WERI-Rb-1 (cell line): ENCODE measurements at places on chromosomes 1 and 21.

GRCh38 chr1:228455715-228456114 lies 31.5 kb upstream of the RNF187 start:
- no peak for DNase-seq

GRCh38 chr21:35976481-35976880 lies 83.8 kb downstream of the SETD4 start:
- DNase-seq: no peak

GRCh38 chr1:225937048-225937968 lies 3.7 kb downstream of the LEFTY2 start:
- no peak for DNase-seq

GRCh38 chr1:236819856-236820255 lies 24.8 kb downstream of the MTR start:
- no peak for DNase-seq

DNA sequence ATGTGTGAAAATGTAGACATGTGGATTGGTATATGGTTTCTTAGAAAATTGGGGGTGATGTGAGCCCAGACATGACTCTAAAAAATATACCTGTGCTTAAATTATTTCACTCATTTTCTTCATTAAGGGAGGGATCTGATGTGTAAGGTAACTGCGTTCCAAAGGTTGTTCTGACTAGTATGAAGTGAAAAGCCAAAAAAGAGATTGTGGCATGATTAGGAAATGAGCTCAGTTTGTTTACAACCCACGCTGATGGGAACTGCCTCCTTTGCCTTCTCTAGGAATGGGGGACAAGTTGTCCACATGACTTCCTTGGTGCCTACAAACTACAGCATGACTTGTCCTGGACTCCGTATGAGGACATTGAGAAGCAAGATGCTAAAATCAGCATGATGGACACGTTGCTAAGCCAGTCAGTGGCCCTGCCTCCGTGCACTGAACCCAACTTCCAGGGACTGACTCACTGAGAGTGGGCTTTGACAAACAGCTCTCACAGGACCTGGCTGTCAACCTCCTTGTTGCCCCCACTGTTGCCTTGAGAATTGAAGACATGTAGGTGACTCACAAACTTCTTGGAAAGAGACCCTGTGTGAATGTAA lies 8.0 kb downstream of the C1orf50 start:
- DNase-seq: no peak

DNA sequence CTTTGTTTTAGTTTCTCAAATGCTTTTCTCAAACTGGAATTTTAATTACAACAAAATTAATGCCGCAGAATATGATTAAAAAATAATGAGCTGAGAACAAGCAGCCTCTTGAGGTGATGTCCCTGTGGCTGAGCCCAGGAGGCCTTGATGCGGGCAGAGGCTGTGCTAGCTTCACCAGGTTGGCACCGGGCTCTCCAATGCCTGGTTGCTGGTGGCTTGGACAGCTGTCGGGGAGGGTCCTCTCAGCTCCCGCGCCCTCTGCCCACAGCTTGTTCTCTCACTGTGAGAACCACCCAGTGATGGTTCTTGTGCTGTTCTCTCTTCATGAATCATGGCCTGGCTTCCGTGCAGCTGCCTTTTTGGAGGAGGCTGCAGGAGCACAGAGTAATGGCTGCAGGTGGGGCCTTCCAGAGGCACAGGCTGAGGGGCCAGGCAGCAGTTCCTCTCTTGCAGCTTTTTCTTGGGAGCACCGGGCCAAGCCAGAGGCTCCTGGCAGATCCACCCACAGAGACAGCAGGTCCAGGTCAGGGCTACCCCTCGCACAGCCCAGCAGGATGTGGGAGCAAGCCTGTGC lies 156.3 kb downstream of the PCBP3 start:
- no peak for DNase-seq

DNA sequence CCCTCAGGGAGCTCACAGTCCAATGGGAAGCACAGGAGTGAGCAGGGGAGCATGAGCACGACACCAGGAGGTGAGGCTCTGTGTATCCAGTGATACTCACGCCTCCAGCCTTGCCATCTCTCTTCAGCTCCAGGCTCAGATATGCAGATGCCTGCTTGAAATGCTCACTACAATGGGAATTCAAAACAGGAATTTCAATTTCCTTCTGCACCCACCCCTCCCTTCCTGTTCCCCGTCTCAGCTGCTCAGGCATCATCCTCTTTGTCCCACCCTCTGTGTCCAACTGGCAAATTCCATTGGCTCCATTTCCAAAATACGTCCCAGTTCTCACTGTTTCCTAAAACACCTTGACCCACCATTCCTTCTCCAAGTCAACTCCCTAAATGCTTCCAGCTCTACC lies 58.9 kb downstream of the FBXO2 start:
- DNase-seq: no peak

- no peak for DNase-seq
Observed at GRCh38 chr1:45337630-45338325, 2.2 kb upstream of the TOE1 start.

DNA sequence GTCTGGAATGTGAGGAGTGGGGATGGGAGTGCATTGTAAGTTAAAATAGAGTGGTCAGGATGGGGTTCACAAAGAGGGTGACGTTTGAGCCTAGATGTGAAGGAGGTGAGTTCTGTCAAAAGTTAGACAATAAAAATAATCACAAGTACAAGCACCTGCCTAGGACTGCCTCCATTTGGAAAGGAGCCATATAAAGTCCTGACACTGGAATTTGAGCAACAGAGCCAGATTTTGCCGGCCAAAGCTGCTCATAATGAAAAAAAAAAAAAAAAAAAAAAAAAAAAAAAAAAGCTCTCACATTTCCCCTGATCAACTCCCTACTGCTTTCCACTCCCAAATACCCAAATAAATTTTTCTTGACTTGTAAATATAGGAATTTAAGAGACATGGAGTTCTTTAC lies 4.1 kb downstream of the PALMD start:
- DNase-seq: no peak

GRCh38 chr21:45011911-45012661 lies 62.3 kb upstream of the ADARB1 start:
- DNase-seq: peak; percentile 100

DNA sequence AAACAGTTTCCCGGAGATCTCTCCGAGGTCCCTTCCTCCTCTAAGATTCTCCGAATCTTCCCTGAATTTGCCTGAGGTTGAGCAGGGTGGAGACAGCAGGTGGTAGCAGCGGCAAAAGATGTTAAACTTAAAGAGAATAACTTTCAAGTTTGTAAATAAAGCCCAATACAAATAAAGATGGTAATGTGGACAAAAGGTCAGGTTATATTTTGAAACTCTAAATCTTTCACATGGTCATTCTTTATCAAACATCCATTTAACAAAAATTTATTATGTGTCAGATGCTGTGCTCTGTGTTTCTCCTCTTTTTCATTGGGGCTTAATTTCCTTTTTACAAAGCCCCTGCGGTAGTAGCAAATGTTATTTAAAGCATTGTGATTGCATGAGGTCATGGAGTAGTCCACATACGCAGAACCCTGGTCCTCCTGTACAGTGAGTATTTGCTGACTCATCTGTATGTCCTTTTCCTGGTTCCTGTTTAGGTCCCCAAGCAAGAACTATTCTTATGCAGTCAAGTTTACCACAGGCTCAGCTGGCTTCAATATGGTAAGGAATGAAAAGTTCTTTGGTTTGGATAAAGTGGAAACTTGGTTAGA lies 119.2 kb downstream of the ITSN1 start:
- DNase-seq: peak; percentile 19

- DNase-seq: peak; percentile 58
Observed at GRCh38 chr1:206911064-206911663, 10.6 kb downstream of the FCMR start.

DNA sequence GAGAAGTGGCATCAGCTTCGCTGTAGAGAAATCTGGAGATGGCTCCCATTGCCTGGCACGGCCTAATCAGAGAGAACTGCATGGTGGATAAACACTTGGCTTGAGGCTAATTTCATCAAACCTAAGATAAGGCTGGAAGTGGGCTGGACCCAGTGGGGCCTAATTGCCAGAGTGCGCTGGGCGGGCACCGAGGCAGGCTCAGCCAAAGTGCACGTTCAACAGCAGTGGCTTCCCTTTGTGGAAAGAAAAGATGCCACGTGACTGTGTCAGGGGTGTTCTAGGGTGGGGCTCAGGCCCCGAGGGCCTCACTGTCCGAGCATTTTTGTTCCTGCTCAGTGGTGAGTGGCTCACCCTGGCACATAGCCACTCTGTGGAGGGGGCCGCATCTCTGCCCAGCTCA lies 5.8 kb downstream of the PLCH2 start:
- no peak for DNase-seq

GRCh38 chr1:182823220-182823619 lies 15.9 kb upstream of the DHX9 start:
- DNase-seq: no peak

GRCh38 chr1:192809307-192810252 lies 741 bp downstream of the RGS2 start:
- DNase-seq: peak; percentile 11

DNA sequence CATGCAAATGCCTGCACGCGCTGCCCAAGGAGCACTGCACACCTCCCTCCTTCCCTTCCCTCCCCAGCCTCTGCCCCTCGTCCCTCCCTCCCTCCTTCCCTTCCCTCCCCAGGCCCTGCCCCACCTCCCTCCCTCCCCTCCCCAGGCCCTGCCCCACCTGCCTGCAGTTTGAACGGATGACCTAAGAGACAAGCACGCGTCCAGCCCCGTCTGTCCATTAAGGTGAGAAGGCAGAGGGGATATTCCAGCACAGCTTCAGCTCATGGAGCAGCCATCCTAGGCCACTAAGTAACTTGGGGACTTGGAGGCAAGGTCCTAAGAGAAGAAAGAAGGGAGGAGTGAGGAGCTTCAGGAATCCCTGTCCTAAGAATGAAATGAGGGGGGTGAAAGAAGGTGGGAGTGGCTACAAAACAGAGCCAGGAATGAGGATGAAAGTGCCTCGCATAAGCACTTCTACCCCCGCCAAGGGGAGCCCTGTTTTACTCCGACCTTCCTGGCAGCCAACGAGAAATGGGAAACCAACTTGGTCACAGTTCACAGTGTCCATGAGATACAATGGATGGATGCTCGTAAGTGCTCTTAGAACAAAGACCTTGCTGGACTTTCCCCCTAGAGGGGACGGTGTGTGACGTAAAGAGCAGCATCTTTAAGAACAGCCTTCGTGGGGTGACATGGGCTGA lies 21.3 kb upstream of the EFHD2 start:
- no peak for DNase-seq

GRCh38 chr1:7363450-7363849 lies 407.6 kb upstream of the VAMP3 start:
- DNase-seq: no peak

DNA sequence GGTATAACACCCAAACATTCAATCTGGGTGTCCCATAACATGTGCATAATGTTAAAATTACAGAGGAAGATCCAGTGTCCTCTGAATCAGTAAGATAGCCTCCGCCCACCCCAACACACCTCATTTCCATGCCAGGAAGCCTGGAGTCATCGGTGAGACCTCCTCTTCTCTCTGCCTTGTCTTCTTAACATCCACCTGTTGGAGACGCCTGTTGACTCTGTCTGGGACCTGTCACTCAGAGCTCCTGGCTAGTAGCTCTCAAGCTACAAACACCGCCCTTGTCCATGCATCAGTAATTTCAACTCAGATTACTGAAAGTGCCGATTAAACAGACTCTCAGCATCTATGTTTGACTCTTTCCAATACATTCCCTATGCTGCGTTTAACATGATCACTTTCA lies 27.4 kb downstream of the KCNJ15 start:
- no peak for DNase-seq

DNA sequence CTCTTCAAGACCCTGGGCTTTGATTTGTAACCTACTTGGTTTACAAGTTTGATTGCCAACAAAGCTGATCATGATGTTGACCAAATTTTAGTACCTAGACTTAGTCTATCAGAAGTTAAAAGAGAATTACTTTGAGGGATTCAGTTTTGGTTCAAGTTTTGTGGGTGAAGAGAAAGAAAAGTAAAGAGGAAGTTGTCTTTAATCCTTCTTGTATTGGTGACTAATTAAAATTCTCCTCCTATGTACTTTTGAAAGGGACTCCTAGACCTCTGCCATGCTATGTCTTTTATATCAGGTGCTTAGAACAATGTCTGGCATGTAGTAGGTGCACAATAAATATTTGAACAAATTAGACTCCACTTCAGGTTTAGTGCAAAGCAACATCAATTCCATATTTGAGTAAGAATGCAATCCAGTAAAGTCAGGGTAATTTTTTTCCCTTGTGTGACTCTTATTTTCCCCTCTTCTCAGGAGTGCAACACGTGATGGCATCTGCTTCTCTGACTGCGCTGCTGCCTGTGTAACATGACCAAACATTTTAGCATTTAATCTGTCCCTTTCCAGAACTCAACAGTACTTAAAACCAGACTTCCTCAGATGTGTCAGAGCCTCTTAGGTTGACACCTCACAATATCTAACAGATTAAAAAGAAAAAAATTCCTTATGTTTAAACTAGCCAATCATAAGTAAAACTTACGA lies 41.1 kb upstream of the KCNQ4 start:
- DNase-seq: no peak

- no peak for DNase-seq
Observed at GRCh38 chr1:41806472-41807155, 112.1 kb downstream of the HIVEP3 start.

DNA sequence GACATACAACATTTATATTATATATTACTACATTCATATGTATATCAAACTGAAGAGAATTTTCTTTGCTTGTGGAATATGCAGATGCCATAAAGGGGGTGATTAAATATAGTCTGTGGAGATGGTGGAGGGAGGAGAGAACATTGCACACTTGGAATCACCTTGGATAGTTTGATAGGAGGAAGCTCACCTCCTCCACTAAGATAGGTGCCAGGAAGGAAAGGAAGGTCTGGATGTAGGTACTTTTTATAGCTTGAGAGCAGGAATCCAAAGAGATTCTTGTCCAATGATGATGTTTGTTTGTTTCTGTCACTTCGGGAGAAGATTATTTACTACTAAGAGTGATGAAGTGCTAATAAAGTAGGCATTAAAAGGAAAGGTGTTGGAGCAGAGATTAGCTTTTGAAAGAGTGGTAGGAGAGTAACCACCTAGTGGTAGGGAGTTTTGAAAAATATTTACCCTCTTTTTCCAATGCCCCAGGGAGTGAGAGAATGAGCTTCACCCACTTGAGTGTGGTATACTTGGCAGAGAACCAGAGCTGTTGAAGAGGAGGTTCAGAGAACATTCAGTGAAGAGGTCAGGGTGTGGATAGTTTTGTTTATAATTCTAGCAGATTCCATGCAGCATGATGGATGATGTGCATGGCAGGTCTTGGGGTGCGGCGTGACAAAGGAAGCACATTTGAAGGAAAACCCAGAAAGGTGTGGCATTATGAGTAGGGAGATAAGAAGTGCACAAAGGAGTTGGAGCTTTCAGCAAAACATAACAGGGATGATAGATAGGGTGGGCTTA lies 145.0 kb downstream of the PATJ start:
- no peak for DNase-seq

GRCh38 chr1:53127546-53127945 lies 14.9 kb downstream of the SLC1A7 start:
- DNase-seq: no peak

- DNase-seq: no peak
Observed at GRCh38 chr1:185027252-185027882, 18.0 kb upstream of the RNF2 start.

- no peak for DNase-seq
Observed at GRCh38 chr1:172977296-172978017, 73.3 kb downstream of the TNFSF18 start.
